ENCODE measurements at places on chromosomes 16 and 17.

- DNase-seq = no peak
Observed at GRCh38 chr17:13813347-13814240, 211.9 kb upstream of the HS3ST3A1 start.

GRCh38 chr16:12617401-12617819 is 186.3 kb downstream of the CPPED1 start:
- DNase-seq = peak; percentile 30

DNA sequence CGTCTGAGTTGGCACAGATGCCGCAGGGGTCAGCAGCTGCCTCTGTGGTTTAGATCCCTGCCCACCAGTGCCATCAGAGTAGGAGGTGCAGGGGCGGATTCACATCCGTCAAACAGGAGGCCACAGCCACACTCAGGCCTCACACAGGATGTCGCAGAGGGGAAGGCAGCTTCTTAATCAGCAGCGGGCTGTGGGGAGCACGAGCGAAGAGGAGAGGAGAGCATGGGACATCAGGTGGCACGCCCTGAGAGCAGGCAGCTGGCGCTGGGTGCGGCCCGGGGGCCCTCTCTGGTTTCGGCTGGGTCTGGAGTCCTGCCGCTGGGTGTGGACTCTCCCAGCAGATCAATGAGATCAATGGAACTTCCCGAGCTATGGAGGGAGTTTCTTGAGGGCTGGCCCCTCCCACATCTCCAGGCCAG is 9.6 kb downstream of the LLGL2 start:
- peak; percentile 70 for DNase-seq

DNA sequence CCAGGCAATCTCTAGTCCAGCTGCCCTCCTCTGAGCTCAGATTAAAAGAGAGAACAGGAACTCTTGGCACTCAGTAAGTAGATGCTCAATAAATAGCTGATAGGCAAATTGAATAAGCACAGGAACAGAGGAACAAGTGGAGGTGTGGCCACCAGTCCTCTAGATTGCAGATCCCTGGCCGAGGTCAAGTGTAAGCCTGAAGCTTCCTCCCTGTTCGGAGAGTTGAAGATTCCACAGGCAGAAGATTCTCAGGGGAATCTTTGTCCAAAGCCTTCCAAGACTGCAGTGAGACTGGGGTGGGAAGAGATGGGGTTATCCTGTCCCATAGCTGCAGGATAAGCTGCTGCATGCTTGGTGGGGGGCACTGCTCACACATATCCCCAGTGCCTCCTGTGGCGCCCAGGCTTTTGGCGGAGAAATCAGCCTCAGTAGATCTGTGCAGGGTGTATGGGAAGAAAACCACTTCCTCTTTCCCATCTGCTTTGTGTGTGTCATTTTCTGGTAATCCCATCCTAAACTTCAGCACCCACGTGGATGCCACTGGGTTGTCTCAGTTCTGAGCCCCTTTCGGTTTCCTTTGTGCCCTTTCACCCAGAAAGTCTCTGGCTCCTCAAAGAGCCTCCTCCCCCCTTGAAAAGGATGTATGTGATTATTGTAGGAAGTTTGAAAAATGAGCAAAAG is 12.1 kb downstream of the CD300A start:
- peak; percentile 32 for DNase-seq

DNA sequence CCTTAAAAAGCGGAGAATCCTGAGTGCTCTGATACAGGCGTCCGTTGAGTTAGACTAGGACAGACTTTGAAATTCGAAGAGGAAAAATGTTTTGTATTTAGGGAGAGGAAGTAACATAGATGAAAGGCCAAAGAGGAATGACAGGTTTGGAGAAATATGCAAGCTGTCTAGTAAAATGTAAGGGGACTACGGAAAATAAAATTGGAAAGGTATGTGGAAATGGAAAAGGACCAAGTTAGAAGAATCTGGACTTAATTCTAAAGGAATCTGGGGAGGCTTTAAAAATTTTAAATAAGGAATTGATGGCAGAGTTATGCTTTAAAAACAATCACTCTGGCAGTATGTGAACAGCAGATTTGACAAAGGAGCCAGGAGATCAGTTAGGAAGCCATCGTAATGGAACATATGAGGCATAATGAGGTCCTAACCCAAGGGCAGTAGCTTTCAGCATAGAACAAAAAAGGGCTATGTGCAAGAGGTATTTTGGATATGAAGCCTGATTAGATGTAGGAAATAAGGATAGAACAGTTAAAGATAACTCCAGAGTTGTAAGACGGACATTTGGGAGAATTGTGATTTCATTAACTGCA is 38.3 kb downstream of the CYB561 start:
- no peak for DNase-seq

DNA sequence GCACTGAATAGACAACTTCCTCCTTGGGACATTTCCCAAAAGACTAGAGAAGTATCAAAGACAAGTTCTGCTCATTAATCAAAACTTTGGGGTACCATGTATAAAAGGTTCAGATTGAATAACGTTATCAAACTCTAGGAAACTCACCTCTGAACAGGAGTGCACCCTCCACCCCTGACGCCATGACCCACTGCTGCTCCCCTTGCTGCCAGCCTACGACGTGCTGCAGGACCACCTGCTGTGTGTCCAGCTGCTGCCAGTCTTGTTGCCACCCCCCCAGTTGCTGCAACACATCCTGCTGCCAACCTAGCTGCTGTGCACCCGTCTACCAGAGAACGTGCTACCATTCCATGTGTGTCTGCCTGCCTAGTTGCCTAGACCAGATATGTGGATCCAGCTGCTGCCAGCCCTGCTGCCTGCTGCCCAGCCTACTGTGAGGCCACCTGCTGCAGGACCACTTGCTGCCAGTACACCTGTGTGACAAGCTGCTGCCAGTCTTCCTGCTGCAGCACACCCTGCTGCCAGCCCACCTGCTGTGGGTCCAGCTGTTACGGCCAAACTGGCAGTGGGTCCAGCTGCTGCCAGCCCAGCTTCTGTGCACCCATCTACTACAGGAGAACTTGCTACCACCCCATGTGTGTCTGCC is 13.8 kb upstream of the KRTAP9-2 start:
- no peak for DNase-seq
